ENCODE measurements at places on chromosomes 4 and X.

GRCh38 chr4:139266583-139267257 is 13.3 kb downstream of the MGARP start:
- peak; percentile 32 for DNase-seq

DNA sequence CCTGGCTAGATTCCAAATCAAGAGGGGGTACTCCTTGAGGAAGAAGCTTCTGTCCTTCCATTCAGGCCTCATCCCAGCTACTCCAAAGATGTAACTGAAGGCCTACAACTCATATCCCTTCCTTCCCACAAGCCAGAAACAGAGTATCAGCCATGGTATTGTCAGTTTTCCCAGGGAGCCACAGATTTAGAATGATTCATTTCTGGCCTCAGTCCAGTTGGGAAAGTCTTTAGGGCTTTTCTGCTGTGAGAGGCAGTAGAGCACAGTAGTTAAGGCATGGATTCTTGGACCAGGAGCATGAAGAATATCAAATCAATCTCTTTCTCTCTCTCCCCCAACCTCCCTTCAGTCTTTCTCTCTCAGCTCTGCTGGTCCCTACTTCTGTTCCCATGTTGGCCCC is 505.0 kb downstream of the BCOR start:
- DNase-seq: no peak

DNA sequence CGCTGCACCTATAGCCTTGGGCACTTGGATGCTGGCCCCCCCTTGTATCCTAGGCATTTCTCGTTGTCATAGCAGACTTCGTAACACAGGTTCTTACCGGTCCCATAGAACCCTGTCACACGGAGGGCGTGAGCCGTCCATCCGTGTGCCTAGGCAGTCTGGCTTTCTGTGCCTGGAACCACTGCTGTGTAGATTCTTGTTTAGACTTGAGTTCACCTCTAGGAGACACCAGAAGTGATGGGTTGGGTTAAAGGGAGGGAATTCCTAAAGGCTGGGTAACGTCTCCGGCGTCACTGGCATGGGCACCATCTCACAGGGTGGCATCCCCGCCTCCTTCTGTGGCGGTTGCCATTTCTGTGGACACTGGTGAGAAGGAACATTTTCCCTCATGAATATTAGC is 13.5 kb upstream of the NKX1-1 start:
- DNase-seq: no peak

GRCh38 chr4:99723612-99724011 is 66.0 kb upstream of the C4orf54 start:
- DNase-seq: no peak

GRCh38 chr4:27472364-27472763 is 611.7 kb downstream of the STIM2 start:
- DNase-seq: no peak

DNA sequence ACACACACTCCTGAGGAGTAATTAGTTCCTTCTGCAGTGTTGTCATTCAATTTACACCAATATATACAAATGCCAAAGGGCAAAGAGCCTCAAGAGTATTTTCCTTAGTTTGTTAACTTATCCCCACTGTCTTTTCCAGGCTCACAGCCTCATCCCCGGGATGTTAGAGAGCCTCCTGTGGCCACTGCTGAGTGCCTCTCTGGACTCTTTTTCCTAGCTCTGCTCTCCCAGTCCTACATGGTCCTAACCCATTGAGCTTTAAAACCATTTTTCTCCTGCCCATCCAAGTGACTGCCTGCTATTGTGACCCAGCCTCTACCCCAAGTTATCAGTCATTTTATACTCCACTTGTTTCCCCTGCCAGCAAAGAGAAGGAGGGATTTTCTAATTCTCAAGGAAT is 23.5 kb upstream of the TTC29 start:
- no peak for DNase-seq

DNA sequence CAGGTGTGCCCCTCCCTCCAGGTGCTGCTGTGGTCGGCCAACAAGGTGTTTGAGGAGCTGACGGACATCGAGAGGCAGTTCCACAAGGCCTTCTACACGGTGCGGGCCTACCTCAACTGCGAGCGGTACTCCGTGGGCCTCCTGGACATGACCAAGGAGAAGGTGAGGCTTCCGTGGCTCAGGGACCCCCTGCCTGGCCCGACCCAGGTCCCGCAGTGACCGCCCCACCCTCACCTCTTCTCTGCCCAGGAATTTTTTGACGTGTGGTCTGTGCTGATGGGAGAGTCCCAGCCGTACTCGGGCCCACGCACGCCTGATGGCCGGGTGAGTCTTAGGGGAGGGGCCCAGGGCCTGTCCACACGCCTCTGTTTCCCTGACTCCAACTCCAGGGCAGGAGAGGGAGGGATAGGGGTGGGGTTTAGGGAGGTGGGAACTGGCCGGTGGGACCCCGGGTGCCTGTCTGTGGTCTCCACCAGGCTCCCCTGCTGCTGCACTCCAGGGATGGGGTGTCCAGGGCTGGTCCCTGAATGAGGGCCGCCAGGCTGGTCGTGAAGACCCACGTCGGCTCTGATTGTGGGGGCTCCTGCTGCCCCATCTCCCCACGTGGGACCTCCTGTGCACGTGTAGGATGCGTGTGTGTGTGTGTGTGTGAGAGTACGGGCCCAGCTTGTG is 20.1 kb downstream of the ATP5ME start:
- DNase-seq: no peak

GRCh38 chr4:128524311-128524710 is 236.7 kb upstream of the PGRMC2 start:
- DNase-seq: no peak

All from memory B cell (primary cell).